ENCODE measurements at places on chromosomes 7 and 10.

DNA sequence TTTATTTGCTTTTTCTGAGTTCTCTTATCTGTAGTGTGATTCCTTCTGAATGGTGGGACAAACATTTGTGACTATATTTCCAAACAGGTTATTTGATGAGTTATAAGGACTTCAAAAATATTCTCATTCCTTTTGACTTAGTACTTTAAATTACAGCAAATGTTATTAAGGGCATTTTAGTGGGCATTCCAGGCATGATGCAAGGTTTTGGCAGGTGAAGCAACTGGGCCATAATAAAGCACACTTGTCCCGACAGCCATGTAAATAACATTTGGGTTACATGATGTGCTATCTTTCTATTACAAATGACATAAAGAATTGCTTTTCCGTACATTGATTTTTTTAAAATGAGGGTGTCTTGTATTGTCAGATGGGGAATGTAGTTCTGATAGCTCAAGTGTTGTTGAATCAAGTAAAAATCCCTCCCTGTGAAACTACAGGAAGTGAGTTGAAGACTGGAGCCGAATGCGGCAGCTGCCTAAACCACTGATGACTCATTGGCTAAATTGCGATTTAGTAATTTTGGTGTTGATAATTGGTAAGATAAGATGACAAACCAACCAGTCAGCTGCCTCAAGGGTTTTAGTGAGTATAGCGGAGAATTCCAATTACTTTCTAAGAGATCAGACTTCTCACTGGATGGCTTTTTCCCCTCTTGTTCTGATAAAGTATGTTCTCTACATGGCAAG, 231.3 kb upstream of the NPY start:
- no peak for DNase-seq

GRCh38 chr7:18760631-18761445, 265.3 kb downstream of the HDAC9 start:
- no peak for DNase-seq

- no peak for DNase-seq
These were observed 87.1 kb downstream of the HECW1 start for GRCh38 chr7:43199371-43200160.

DNA sequence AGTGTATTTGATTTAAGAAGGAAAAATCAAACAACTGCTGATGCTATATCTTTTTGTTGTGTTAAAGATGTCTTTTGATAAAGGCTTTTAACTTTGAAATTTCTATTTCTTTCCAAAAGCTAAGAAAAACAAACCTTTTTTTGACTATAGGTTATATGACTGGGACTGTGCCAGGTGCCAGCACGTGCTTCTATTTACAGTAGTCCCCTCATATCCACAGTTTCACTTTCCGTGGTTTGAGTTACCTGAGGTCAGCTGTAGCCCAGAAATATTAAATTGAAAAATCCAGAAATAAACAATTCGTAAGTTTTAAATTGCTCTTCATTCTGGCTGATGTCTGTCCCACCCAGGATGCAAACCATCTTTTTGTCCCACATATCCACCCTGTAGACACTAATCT, 104.3 kb downstream of the BBS9 start:
- DNase-seq: no peak

DNA sequence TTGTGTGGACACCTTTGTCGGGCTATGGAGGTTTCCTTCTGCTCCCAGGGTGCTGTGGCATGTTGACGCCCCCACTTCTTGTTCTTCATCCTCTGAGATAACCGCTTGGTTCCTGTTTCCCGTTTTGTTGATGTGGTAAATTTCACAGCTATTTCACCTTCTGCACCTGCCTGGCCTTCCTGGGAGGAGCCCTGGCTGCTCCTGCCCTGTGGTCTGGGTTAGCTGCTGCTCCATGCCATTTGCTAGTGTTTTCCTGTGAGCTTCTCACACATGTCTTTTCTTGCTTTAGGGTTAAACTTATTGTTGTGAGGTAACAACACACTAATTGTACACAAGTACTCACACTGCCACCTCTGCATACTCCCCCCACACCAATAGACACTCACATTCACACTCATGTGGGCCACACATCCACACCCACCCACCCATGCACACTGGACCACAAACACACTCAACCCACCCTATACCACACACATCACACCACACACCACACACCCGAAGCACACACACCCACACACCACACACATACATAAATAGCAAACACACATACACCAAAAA, 46.5 kb upstream of the MSMB start:
- DNase-seq: no peak

GRCh38 chr10:97319671-97320479, 804 bp downstream of the FRAT1 start:
- DNase-seq: no peak

GRCh38 chr10:95415621-95416031, 124.8 kb upstream of the PDLIM1 start:
- no peak for DNase-seq

- no peak for DNase-seq
These were observed 165.0 kb upstream of the TBX20 start for GRCh38 chr7:35418716-35419390.

DNA sequence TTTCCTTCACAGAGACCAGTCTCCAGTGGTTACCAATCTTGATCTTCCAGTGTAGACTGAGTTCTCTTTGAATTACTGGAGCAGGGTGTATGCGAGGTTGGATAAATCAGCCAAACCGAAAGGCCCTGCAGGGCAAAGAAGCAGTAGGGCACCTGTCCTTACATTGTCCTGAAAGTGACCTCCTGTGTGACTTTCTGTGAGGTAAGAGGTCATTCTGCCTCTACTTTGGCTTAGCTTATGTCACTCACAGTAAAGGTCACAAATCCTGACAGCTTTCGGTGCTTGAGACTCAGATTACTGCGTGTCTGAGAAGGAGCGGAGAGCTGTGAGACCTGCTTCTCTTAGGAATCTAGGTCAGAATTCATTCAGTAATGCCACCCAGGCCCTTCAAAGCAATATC, 252.7 kb upstream of the ETV1 start:
- DNase-seq: no peak

GRCh38 chr10:63720072-63720537, 198.9 kb downstream of the REEP3 start:
- DNase-seq: peak; percentile 13

DNA sequence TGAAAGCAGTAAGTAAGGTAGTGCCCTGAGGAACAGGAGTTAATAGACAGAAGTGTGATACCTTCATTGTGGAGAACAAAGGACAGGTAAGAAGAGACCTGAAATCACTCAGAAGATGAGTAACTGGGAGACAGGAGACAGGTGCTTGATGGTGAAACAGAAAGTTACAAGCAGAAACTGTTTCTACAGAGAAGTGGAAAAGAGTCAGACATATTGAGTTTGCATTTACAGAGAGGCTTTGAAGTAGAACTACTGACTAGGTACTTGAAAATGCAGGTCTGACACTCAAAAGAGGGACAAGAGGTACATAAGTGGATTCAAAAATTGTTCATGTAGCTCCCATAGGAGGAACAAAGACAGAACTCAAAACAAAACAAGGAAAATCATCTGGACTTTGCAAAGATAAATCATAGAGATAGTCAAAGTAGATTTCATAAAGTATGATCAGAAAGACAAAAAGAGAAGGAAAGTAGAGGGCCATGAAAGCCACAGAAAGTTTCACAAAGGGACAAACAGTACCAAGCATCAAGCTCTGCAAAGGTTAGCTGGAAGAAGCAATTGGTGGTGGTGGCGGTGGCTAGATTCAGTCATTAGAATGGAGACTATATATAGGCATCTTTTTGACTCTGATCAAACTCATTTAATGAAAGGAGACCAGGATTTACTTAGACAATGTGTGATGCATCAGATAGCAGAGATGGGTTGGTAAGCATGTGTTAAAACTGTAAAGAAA, 198.4 kb downstream of the PCLO start:
- DNase-seq: no peak

DNA sequence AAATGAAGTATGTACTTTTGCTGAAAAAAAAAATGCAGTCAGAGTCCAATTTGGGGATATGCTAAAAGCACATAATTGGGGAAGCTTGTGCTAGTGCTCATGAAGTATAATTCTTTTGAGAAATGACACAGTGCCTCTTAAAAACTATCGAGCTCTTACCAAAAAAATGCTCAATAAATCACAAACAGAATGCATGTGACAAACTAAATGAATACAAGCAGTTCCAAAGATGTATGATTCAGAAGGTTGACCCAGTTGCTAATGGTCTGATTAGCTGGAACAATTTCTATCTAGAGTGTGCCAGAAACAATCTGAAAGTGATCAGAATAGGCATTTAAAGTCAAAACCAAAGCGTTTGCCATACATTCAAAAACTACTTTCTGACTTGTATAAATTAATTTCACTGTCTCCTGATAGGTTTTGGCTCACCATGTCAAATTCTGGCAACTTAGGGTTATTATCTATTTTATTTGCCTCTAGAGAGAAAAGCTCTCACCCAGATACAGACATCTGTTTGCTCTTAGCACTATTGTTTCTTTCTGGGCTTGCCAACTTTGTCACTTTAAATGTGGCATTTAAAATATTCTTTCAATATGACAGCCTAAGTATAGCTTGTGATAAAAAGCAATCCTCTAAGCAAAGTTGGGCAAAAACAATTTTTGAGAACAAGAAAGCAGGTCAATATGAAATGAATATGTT, 114.7 kb upstream of the AHR start:
- DNase-seq: no peak

All from NCI-H2171 (cell line).